M059J (cell line): ENCODE measurements at places on chromosomes 16 and 17. TPM values are rescaled to one million over a fixed set of nuclear protein-coding genes. Genes with fewer than 3 reads are reported as not detected.

MILR1 gene
- total RNA-seq, result 2.7 and 6.3 TPM in 2 replicates

GLTPD2 gene
- total RNA-seq, result not detected in 2 replicates

- peak; percentile 95 for DNase-seq
Measured at GRCh38 chr16:83689385-83689831, 118.4 kb upstream of the HSBP1 start.

DNA sequence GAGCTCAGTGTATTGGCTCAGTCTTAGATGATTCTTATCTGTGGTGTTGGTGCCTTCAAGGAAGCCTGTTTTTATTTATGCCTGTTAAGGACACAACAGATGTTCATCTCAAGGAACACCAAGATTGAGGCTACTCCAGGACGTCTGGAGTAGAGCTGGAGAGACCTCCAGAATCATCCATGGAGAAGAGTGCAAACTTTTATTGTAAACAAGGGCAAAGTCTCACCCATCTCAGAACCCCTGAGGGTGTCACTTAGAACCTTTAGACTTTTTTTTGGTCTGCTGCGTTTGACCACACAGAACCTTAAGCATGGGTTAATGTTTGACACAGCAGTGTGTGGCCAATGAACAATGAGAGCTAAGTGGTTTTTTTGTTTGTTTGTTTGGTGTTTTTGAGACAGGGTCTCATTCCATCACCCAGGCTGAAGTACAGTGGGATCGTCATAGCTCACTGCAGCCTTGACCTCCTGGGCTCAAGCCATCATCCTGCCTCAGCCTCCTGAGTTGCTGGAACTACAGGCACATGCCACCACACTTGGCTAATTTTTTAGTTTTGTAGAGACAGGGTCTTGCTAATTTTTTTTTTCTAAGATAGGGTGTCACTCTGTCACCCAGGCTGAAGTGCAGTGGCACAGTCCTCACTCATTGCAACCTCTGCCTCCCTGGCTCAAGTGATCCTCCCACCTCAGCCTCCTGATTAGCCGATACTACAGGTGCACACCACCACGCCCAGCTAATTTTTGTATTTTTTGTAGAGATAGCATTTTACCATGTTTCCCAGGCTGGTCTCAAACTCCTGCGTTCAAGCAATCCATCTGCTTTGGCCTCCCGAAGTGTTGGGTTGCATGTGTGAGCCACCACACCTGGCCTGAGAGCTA is 16.3 kb downstream of the SLC47A1 start:
- DNase-seq, result no peak

DNA sequence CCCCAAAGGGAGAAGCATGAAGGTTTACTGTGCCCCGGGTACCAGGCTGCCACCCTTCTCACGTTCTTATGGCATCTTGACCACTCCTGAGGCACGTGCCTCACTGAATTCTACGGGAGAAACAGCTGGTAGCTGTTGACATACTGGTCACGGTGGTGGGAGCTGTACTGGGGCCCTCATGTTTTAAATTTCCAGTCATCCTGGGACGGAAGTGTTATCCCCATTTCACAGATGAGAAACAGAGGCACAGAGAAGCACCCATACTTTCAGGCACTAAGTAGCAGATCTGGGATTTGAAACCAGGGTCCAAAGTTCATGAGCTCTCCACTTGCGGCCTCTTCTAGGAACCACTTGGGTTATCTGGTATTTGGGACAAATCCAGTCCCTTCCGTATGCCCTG is 26.3 kb upstream of the DOC2B start:
- no peak for DNase-seq
